ENCODE measurements at places on chromosomes 4 and X. TPM values are rescaled to one million over a fixed set of nuclear protein-coding genes. Genes with fewer than 3 reads are reported as not detected.

GRCh38 chr4:77852892-77853495 is 9.6 kb upstream of the MRPL1 start:
- DNase-seq = peak; percentile 28

DNA sequence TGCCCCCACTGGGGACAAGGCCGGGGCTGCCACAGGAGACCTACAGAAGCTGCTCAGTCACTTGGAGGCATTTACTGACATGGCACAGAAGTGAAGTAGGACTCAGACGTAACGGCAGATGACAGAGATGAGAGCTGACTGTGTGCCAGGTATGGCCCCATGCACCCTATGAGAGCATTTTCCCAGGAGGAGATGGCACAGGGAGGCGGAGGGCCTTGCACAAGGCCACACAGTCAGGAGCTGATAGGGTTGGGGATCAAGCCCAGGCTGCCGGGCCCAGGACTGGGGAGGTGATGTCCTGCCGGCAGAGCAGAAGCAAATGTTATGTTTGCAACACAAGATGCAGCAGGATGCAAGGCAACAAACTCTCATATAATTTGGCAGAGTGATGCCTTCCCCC is 34.1 kb downstream of the NAT8L start:
- no peak for DNase-seq

GRCh38 chr4:81021142-81021944 is 9.2 kb upstream of the BMP3 start:
- DNase-seq = no peak

- no peak for DNase-seq
Observed at GRCh38 chrX:109847257-109848187, 114.5 kb upstream of the ACSL4 start.

- DNase-seq = no peak
Observed at GRCh38 chrX:27132862-27133261, 330.3 kb downstream of the PPP4R3C start.

Gene GLOD5
- total RNA-seq = not detected

Gene NXF2
- not detected for total RNA-seq

DNA sequence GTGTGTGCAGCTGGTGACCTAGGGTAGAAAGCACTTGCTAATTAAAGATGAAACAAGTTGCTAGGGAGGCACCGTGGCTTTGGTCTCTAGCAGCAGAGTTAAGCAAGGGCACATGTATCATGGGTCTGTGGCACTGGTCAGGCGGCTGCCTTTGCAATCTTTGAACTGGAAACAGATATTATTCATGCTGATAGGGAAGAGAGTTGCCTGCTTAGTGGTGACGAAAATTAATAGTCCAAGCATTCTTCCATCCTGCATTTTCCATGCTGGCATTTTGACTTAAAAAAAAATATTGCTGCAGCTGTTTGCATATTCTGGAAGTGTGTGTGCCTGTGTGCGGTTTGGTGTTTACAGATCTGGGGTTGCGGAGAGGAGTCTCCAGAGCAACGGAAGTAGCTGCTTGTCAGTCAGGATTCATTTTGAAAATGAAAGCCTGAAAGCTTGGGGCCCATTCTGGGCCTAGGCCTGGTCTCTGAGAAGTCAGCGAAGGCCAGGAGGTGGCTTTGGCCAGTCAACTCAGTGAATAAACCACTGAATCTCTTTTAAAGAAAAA is 2.3 kb upstream of the SOWAHD start:
- DNase-seq = peak; percentile 63

DNA sequence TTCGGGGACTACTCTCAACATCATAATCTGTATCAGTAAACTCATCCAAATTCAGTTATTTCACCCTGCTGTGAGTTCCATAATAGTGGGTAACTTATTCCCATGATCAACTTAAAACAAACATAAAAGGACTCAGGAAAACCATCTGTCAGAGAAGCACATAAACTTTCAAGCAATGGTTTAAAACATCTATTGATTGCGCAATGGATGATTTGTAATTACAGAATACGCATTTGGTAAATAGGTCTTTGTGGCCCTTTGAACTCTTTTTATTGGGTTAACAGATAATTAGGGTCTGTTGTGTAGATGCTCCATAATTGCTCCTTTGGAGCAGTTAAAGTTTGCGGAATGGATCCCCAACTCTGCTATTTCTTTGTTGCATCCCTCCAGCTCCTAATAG is 115.3 kb downstream of the KIT start:
- no peak for DNase-seq

DNA sequence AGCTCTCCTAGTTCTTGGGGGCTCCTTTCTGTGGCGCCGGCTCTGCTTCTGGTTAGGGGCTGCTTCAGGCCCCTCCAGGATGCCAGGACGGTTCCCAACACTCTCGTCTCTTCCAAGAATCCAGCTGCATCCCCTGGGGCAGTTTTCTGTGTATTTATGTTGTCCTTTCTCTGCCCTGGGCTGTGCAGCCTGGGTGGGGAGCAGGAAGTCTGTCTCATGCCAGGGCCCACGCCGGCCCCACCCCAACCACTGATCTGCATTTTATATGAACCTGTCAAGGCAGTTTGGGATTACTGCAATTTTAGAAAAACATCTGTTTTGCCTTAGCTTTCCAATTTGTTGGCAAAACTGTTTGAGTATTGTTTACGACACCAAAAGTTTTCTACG is 14.6 kb downstream of the CTBP1 start:
- no peak for DNase-seq

Gene HSFX1
- total RNA-seq = 0.77 TPM

DNA sequence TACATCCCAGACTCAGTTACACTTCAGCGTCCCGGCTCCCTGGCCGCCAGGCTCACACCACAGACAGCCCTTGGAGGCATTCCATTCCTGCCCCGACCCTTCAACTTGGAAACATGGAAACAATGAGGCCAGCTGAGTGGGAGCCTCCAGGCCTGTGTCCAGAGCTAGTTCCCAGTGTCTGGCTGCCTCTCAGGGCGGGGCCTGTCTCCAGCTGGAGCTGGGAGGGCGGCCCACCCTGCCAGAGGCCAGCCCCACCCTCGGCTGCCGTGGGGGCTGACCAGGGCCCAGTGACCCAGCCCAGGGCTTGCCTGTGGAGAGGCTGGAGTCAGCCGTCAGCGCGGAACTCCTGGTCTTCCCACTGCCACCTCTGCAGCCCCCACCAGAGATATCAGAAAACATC is 37.4 kb upstream of the SPON2 start:
- DNase-seq = no peak

Gene RAB9B
- total RNA-seq = 0.99 TPM

Gene KIT
- 0.12 TPM for total RNA-seq

GRCh38 chr4:144967161-144967560 is 130.8 kb downstream of the ANAPC10 start:
- DNase-seq = no peak

GRCh38 chr4:154305616-154306015 is 186.0 kb downstream of the DCHS2 start:
- no peak for DNase-seq

Gene LRRC66
- total RNA-seq = 0.10 TPM

- no peak for DNase-seq
Observed at GRCh38 chrX:3651277-3651676, 62.2 kb downstream of the PRKX start.

DNA sequence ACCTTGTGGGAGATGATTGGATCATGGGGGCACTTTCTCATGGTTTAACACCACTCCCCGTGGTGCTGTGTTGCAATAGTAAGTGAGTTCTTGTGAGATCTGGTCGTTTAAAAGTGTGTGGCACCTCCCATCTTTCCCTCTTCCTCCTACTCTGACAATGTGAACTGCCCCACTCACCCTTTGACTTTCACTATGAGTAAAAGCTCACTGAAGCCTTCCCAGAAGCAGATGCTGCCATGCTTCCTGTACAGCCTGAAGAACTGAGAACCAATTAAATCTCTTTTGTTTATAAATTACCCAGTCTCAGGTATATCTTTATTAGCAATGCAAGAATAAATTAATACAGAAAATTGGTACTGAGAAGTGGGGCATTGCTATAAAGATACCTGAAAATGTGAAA is 509.6 kb upstream of the CT83 start:
- no peak for DNase-seq

Gene MAGEA2B
- total RNA-seq = 2.2 TPM

DNA sequence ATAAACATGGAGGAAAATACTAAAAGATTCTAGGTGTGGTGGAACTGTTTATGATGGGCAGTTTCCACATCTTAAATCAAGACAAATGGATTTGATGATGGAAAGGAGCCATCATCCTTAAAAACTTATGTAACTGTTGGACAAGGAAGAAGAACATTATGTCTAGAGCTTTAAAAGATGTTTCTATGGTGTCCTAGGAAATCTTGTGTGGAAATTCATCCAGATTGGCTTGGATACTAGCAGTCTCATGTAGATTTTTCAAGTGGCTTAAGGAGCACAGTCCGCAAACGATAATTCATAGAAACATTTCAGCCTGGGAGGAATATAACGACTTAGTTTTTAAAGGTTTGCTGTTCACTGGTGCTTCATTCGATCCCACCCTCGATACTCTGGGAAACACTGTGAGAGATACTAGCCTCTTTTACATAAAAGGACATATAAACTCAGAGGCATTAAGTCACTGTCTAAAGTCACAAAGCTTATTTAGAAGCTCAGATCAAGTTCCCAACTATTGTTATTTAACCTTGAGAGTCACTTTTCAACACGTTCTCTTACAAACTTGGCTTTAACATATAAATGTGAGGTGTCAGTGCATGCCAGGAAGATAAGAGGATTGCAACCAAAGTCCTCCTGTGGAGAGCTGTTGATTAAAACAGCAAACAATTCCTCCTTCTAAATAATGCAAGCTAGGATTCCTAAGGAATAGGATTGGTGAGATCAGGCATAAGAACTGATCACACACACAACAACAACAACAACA is 135.7 kb upstream of the SCML1 start:
- no peak for DNase-seq

Gene NEUROG2
- 0.41 TPM for total RNA-seq

DNA sequence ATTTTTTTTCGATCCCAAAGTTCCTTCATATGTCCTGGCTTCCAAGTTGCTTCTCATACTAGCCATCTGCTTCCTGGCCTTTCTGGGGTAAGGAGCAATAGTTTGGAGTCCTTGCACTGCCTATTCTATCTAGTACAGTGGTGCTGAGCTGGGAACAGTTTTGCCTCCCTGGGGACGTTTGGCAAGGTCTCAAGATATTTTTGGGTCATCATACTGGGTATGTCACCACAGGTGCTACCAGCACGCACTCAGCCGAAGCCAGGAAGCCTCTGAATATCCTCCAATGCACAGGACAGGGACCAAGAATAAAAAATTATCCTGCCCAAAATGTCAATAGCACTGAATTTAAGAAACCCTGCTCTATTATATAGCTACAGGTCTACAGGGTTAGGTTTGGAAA is 35.4 kb upstream of the TMSB15B start:
- no peak for DNase-seq

- DNase-seq = no peak
Observed at GRCh38 chr4:161856711-161857326, 307.0 kb downstream of the FSTL5 start.

- no peak for DNase-seq
Observed at GRCh38 chr4:121784401-121784800, 16.7 kb upstream of the EXOSC9 start.

- peak; percentile 26 for DNase-seq
Observed at GRCh38 chrX:9566150-9566621, 101.3 kb downstream of the TBL1X start.

DNA sequence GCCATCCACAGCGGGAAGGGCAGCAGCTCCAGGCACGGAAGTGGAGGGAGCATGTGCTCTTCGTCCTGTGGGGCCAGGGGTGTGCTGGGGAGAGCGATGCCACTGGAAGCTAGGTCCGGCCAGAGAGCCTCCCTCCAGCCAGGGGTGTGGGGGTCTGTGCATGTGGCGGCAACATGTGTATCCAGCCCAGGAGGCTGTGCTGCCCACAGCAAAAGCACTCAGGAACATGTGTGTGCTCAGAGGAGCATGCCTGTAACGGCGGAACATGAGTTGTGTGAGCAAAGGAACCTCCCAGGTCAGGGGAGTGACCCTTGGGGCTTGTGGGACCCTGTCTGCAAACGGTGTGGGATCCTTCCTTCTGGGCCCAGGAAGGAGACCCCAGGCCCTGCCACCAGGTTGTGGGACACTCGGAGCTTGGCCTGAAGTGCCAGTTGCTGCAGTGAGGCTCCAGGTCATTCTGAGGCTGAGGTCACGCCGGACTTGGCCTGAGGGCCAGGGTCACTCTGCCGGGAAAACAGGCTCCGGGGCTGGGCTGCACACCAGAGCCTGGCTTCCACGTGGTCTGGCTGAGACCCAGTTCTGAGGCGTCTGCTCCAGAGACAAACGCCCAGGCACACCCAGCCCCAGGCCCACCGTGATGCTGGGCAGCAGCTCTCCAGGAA is 37.2 kb downstream of the CPLX1 start:
- no peak for DNase-seq

Gene NLRP2B
- not detected for total RNA-seq

Gene ARHGAP6
- total RNA-seq = 31.1 TPM

DNA sequence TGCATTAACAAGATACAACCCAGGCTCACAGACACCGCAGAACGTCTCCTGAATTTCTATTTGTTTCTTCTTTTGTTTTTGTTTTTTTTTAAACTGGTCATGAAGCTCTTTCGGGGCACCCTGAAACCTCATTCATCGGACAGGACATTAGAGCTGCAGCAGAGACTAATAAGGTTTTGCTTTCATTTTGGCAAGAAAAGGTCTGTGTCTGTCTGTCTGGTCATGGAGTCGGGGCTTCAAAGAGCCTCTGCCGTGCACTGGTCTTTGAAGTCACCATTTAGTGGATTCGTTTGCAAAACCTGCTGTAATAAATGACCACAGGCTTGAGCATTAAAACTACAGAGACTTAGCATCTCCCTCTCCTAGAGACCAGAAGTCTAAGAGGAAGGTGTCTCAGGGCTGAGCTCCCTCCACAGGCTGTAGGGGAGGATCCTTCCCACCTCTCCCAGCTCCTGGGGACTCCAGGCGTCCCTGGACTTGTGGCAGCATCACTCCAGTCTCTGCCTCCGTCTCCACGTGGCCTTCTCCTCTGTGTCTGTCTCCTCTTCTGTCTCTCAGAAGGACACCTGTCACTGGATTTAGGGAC is 247.5 kb downstream of the CRLF2 start:
- DNase-seq = no peak

Gene HSD17B13
- total RNA-seq = not detected

GRCh38 chr4:99998062-99998867 is 48.2 kb upstream of the H2AZ1 start:
- DNase-seq = peak; percentile 41

- peak; percentile 95 for DNase-seq
Observed at GRCh38 chrX:1249101-1249887, 19.3 kb upstream of the CSF2RA start.

GRCh38 chrX:24148535-24149350 is 786 bp upstream of the ZFX start:
- peak; percentile 24 for DNase-seq

- no peak for DNase-seq
Observed at GRCh38 chr4:53682196-53682595, 90.9 kb upstream of the LNX1 start.

DNA sequence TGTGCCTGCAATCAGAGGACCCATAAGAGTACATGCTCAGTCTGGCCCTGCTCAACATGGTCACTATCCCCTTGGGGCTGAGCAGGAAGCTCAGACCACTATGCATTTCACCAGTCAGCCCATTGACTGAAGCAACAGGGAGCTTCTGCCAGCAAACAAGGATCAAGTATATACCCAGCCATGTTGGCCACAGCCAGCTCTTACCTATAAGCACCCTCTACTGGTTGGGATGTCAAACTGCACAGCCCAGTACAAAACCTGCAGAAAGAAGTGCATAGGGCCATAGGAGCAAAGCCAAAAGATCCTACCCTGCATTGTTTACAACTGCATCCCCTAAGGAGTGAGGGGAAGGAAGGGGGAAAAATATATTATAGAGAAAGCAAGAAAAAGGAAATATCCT is 214.4 kb upstream of the CPEB2 start:
- DNase-seq = peak; percentile 33
